A549 treated with AZD2906 at 1 μM for 4 hours (cell line): ENCODE measurements at places on chromosomes 3 and 15. TPM values are rescaled to one million over a fixed set of nuclear protein-coding genes. Genes with fewer than 3 reads are reported as not detected.

Gene RSL24D1
- total RNA-seq: 92.5 to 105 TPM (median 93.8 TPM) in 5 replicates

Gene ITIH1
- not detected in 5 replicates for total RNA-seq

Gene SCG3
- total RNA-seq: 0.03 to 0.06 TPM (median 0.05 TPM) in 4 of 5 replicates, not detected in the other

Gene GPR15
- not detected in 5 replicates for total RNA-seq

Gene CELSR3
- total RNA-seq: 3.1 to 4.6 TPM (median 3.9 TPM) in 5 replicates

Gene MME
- total RNA-seq: 0.12 TPM in 1 of 5 replicates, not detected in the others
